Urinary bladder (tissue), 4 donors: ENCODE measurements at places on chromosomes 2 and 18. TPM values are rescaled to one million over a fixed set of nuclear protein-coding genes. Genes with fewer than 3 reads are reported as not detected.

COL6A3 gene
- total RNA-seq: 1,173 TPM

WIPF1 gene
- 43.1 TPM for total RNA-seq

PDE1A gene
- 49.9 TPM for total RNA-seq

SPATA3 gene
- not detected for total RNA-seq

ANO7 gene
- total RNA-seq: 0.58 TPM

MDH1B gene
- total RNA-seq: 1.2 TPM

SEH1L gene
- total RNA-seq: 26.6 TPM

PTPRN gene
- total RNA-seq: 1.0 TPM

TTC32 gene
- 19.0 TPM for total RNA-seq

CPO gene
- total RNA-seq: 0.53 TPM
